ENCODE measurements at places on chromosomes 11 and 22.

DNA sequence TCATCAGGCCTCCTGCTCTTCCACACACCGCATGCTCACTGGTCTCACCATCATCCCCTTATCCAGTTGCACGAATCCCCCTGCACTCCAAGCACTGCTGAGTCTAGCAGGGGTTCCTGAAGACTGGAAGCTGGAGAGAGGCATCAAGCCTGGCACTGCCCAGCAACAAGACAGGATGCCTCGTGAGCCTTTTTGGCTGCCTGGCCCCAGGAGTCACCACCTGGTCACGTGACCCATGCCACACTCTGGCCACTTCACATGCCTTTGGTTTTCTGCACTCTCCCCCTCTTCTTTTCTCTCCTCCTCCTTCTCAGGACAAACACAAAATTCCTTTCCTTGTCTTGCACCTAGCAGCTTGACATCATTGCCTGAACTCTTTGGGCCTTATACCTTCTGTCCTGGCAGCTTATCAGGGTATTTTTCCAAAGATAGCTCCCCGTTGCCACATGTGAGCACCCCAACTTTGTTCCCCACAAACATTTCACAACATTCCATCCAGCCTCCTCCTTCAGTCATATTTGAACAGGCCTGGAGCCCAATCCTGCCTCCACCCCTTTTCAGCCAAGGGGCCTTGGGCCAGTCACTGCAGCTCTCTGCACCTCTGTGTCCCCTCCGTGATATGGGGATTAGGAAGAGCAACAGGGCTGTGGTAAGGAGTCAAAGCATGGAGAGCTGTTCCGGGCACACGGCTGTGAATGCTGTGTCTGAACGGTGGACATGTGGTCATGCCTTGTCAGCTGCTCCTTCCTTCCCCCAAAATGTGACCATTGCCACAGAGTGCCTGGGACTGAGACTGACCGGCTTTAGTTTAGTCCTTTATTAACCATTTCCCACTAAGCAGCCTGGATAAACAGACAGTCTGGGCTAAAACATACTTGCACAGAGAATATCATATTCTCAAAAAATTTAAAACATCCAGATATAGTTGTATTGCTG, 2.8 kb upstream of the PACSIN2 start:
- no peak for DNase-seq

DNA sequence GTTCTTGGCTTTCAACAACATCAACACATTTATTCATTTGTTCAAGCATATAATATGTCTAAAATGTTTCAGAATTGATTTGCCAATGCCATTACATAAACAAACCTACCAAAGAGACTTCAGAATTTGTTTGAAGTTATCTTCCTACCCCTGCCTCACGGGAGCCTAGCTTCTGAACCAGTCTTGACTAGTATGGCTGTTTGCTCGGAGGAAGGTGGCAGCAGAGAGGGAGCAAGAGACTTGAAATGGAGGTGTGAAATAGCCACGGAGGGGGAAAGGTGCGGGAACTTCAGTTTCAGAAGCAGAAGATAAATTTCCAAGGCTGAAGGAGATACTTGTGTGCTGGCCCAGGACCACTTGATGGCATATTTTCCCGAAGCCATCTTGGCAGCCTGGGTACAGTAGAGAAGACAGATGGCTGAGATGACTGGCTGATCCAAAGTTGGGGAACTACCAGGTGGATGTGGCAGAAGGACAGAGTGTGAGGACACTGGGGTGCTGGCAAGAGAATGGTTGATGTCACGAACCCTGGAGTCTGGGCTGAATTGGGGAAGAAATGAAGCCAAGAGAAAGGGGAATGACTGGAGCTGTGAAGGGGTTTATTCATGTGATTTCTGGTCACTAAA, 14.0 kb upstream of the MTCH2 start:
- no peak for DNase-seq

DNA sequence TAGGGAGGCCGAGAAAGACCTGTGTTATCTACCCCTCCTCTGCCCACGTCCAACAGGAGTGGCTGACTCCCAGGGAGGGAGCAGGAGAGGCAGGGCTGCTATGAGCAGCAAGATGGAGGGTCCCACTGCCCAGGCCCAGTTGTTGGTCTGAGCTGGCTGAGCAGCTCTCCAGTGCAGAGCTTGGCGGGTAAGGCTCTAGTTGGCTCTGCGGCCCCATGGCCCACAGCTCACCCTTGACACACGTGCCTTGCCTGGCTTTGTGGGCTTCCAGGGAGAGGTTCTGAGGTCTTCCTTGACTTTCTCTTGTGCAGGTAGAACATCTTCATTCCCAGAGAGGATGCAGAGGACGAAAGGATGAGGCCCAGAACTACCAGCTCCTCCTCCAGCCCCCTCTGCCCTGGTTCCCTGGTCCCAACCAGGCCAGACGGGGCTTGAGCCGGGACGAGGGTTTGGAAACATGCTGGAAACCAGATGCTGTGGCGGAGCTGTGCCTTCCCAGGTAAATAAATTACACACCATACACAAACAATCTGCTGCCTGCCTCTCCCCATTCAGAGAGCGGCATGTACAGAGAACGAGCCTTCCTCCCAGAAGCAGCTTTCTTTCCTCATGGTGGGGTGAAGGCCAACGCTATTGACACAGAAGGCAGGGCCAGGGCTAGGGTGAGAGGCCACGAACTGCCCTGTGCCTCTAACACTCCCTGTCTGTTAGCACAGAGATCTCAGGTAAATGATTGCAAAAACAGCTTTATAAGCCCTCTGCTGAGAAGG, 48.1 kb downstream of the DSCAML1 start:
- no peak for DNase-seq

GRCh38 chr11:62805961-62806441, 761 bp upstream of the NXF1 start:
- DNase-seq: no peak

DNA sequence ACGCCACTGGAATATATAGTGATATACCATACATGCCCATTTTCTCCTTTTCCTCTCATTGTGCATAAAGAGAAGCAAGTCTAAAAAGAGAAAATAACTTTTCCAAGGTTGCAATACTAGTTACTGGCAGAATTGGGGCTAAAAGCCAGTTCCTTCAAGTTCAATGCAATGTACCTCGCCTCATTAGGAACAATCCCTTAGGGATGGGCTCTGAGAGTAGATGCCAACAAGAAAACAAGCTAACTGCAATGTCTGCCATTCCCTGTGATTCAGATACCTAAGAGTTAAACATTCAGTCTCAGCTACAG, 114.3 kb downstream of the RBFOX2 start:
- DNase-seq: no peak

- DNase-seq: peak; percentile 48
These were observed 781 bp downstream of the SIDT2 start for GRCh38 chr11:117179048-117179999.

DNA sequence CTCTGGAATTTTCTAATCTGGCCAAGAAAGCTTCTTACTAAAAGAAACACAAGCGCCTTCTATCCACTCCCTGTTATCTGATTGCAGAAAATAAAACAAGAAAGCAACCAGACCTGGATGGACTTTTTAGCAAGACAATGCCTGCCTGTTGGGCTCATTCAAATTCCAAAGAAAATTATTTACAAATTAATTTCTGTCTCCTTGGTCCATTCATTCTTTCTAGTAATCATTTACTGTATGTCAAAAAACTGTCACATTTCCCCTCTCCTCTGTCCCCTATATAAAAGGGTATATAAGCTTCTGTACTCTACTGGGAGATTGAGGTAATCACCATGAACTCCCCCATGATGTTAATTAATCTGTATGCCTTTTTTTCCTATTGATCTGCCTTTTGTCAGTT, 279.9 kb downstream of the DLG2 start:
- DNase-seq: no peak

DNA sequence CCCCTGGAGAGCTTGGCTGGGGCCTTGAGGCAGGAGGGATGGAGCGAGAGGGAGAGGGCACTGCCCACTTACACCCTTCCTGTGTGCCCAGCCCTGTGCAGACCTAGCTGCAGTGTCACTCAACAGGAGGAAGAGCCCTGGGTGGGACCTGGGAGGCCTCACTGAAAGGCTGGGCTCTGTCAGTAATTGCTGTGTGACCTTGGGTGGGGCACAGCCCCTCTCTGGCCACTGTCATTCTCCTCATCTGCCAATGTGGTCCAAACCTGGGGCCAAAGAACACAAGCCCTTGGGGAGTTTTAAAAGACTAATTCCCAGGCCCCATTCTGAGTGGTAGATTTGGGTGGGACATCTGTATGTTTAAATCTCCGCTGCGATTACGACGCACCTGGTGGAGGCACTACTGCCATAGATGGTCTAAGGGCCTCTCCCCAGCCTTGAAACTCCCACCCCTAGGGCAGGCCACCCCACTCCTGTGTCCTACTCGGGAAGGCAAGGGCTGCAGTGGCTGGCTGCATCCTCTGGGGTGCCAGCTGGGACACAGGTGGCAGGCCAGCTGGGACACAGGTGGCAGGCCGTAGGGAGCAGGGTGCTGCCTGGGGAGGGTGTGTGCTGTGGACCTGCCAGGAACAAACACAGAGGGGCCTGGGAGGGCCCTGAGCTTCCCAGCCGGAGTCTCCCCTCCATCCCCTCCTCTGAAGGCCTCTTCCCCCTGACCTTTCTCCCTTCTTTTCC, 12.3 kb upstream of the SOX10 start:
- DNase-seq: no peak

GRCh38 chr11:132671851-132672370, 860.4 kb downstream of the OPCML start:
- DNase-seq: no peak

Measured in T-helper 1 cell (primary cell).